Right cardiac atrium (tissue), 5 donors: ENCODE measurements at places on chromosomes 7 and 10.

- DNase-seq: peak; percentile 74
These were observed 215.3 kb upstream of the ZNF32 start for GRCh38 chr10:43863859-43864591.

- DNase-seq: no peak
These were observed 3.7 kb downstream of the AGR2 start for GRCh38 chr7:16801111-16801542.

DNA sequence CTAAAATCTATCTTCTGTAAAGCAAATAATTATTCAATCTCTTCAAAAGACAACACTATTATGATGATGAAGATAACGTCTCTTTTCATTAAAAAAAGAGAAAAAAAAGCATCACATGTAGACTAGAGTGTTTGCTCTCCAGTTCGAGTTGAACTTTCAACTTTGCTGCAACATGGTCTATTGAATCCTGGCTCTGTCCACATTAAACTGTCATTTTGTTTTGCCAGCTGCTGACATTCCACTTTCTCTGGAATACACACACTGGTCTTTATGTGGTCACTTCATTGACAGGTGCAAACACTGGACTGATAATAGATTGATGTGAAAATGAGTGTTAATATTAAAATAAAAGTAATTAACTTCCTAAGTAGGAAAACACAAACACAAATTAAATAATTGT lies 61.7 kb downstream of the PTF1A start:
- DNase-seq: no peak

- DNase-seq: no peak
These were observed 21.2 kb upstream of the ZMIZ1 start for GRCh38 chr10:79047584-79047874.

- DNase-seq: no peak
These were observed 21.0 kb downstream of the MPP7 start for GRCh38 chr10:28281726-28282315.

DNA sequence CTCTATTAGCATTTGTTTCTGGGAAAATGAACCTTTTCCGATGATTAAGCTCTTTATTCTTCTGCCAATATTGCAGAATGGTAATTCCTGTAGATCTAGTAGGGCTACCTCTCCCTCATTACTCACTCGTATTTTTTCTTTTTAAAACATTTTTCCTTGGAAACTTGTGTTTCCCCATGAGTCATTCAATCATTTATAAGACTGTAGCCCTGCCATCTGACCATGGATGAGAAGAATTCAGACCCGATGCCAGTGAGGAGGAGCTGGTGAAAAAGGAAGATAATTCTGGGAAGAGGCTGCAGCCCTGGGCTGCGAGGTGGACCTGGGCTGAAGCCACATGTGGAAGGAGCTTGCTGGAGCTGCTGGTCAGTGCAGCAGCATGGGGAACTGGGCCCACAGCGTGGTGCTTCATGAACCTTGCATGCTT lies 242.8 kb downstream of the KLF6 start:
- DNase-seq: no peak

- DNase-seq: no peak
These were observed 303.4 kb downstream of the PCLO start for GRCh38 chr7:82859106-82859850.

GRCh38 chr10:74983383-74983782 lies 128.1 kb upstream of the SAMD8 start:
- DNase-seq: no peak

GRCh38 chr7:133885213-133885612 lies 241.9 kb upstream of the LRGUK start:
- no peak for DNase-seq

- DNase-seq: peak; percentile 23
These were observed 19.8 kb upstream of the TOMM7 start for GRCh38 chr7:22842383-22842941.

GRCh38 chr7:157845203-157845835 lies 508.5 kb downstream of the DNAJB6 start:
- DNase-seq: no peak

GRCh38 chr10:76049581-76050290 lies 618.3 kb downstream of the LRMDA start:
- DNase-seq: no peak

- no peak for DNase-seq
These were observed 511.0 kb upstream of the PCDH15 start for GRCh38 chr10:55311848-55312635.

DNA sequence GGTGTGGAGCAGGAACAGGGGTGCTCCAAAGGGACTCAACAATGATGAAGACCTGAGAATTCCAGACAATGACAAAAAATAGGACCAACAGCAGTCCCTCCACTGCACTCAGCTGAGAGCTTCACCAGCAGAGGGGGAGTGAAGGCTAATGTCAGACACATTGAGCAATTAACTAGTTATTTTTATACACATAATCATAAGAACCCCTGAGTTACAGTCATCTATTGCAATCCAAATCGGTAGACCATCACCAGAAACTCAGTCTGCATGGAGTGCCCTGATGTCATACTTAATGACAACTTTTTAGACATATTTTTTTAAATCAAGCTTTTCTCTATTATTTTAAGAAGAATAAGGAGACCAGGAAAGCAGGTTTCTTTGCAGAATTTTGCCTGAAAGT lies 30.6 kb upstream of the IKZF1 start:
- no peak for DNase-seq

DNA sequence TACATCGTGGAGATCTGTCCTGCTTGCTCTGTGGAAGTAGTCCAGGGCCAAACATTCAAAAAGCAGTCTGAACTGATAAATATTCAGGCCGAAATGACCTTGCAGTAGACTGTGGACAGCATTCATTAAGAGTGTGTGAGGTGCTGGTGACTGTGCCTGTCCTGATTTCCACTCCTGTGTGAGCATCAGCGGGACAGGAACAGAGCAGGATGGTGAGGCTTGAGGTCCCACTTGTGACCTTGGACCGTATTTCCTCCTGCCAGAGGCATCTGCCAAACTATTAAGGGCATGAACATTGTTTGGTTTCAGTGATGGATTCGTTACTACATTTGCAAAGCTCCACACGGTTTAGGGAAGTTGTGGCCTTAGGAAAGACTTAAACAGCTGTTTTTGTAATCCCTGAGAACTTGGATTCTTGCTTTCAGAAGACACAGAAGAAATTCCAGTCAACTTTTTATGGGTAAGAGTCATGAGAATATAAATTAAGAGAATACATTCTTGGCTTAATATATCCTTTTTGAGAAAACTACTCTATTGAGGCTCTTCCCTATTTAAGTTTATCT lies 32.8 kb downstream of the CCNY start:
- no peak for DNase-seq

- no peak for DNase-seq
These were observed 209.5 kb upstream of the ZMIZ1 start for GRCh38 chr10:78859266-78859665.

- no peak for DNase-seq
These were observed 11.7 kb upstream of the VIM start for GRCh38 chr10:17216217-17216900.

DNA sequence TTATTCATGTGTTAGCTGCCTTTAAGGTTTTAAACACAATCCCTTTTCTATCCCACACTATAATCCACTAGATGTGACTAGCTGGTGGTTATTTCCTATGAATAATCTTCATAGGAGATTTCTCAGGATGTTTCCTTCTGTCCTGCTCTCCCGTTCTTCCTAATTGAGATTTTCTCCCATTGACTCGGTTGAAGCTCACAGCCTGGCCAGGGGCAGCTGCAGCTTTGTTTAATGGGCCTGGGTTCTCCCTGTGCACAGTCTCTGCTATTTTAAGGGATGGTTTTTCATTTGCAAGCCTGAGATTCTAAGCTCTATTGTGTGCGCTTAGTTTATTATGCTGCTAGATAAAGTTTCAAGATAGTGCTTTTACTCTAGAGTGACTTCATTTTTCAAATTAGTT lies 283.4 kb upstream of the AOAH start:
- DNase-seq: no peak

DNA sequence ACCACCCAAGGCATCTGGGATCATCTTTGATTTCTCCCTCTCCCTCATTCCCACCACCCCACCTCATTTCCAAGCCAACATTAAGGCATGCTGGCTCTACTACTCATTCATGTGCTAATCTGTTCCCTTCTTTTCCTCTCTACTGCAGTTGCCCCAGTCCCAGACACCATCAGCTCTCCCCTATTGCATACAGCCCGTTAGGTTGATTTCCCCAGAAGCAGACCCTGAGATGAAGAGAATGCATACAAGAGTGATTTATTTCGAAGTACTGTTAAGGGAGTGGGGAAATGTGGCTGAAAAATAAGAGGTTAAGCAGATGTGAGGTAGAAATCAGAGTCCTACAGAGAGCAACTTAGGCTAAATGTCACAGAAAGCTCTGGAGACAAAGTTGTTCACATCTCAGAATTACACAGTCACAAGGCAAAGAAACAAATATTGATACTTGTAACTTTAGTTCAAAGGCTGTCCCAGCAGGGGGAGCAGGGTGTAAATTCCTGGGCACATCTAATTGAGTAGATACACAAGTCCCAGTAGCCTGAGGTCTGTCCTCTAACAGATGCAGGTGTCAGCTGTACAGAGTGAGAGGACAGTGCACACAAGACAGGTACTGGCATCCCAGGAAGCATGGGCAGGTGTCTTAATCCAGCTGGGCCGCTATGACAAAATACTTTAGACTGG lies 20.9 kb downstream of the AKR1D1 start:
- no peak for DNase-seq

- no peak for DNase-seq
These were observed 3.0 kb downstream of the BAMBI start for GRCh38 chr10:28680358-28680752.

DNA sequence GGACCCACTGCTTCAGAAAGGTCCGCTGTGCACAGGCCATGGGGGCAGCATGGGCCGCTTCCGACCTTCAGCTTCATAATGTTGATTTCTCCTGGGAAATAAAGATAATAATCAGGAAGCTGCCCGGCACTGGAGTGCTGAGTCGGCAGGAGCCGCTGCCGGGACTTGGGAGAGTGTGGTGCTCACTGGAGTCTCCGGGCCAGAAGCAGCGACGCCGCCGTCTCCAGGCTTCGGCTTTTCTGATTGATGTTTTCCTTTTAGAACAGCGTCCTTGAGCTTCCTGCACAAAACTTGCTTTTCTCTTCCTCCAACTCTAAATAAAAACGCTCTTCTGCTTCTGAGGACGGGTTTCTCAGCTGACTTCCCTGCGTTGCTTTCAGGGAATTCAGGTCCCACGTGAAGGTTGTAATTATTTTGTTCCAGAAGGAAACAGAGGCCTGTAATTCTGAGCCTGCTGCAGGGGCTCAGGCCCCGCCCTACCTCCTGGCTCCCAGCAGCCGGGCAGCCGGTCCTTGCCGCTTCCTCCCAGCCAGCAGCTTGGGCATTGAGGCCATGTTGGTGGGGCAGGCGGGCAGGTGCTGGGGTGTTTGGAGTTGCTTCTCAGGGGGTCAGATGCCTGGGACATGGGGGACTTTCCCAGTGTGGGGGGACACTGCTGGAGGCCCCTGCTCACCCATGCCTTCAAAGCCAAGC lies 14.7 kb downstream of the PWWP2B start:
- DNase-seq: no peak

DNA sequence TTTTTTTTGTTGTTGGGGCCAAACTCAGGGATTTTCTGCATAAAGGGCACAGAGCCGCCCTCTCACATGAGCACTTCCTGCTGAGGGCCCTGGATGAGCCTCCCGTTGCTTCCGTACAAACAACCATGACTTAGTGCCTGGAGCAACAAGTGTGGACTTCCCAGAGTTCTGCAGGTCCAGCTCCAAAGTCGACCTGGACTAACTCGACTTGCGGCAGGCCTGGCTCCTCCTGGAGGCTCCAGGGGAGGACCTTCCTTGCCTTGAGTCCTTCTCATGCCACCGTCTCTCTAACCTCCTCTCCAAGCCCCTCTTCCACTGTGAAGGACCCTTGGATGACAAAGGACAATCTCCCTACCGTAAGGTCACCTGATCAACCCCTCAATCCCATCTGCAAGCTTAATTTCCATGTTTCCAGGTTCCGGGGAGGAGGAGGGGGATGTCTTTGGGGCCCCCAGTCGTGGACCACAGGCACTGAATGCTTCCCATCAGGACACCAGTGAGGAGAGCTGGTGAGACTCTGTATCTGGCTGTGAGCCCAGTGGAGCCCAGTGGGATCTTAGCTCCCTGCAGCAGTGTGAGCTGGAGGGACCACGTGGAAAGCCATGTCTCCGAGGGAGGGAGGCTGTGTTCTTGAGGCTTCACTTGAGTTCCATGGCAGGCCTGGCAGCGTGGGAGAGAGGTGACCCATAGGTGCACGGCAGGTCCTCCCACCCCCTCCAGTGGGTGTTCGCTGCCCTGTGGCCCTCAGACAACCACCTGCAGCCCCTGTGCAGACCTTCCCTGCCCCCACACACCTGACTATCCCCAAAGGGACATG lies 199.5 kb upstream of the PPP2R2D start:
- no peak for DNase-seq

GRCh38 chr7:107877731-107878382 lies 13.1 kb upstream of the DLD start:
- DNase-seq: no peak

GRCh38 chr7:50738932-50739331 lies 43.8 kb downstream of the GRB10 start:
- DNase-seq: no peak

- no peak for DNase-seq
These were observed 40.6 kb upstream of the SLIT1 start for GRCh38 chr10:97226398-97226797.

- DNase-seq: no peak
These were observed 142.0 kb upstream of the ADO start for GRCh38 chr10:62662486-62662885.
